HT-29 (cell line): ENCODE measurements at places on chromosomes 5 and 9. TPM values are rescaled to one million over a fixed set of nuclear protein-coding genes. Genes with fewer than 3 reads are reported as not detected.

- peak; percentile 1 for DNase-seq
Observed at GRCh38 chr5:108266242-108266641, 115.7 kb downstream of the FBXL17 start.

DNA sequence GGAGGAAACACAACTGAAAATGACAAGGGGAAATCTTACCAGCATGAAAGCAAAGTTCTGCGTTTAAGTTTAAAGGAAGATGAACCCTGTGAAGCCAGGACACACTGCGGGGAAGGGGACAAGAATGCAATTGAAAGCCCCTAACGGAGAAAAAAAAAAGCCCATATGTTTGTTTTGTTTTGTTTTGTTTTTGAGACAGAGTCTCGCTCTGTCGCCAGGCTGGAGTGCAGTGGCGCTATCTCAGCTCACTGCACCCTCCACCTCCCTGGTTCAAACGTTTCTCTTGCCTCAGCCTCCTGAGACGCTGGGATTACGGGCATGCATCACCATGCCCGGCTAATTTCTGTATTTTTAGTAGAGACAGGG, 2.9 kb downstream of the STK10 start:
- DNase-seq, result no peak

DNA sequence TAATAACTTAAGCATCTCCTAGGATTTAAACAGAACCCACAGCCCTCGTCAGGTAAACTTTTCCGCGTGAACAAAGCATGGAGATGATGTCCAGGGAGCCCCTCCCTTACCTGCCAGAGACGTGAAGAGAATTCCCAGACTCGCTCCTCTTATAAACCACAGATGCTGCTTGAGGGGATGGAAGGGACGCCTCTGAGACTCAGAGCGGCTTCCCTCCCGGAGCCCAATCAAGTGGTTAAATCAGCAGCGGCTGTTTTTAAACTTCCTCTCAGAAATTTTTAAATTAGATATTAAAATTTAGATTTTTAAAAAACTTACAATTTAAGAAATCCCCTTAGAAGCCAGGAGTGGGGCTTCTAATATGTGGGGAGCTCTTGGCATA, 71.8 kb downstream of the RAPGEF1 start:
- no peak for DNase-seq

The VCAN gene
- not detected in 2 replicates for total RNA-seq

The ASTN2 gene
- 2.6 and 4.0 TPM in 2 replicates for total RNA-seq

- DNase-seq, result no peak
Observed at GRCh38 chr9:111524731-111525055, 286 bp upstream of the ZNF483 start.

The SVEP1 gene
- not detected in 2 replicates for total RNA-seq

GRCh38 chr5:152124409-152125041, 199.9 kb upstream of the GLRA1 start:
- DNase-seq, result no peak

GRCh38 chr9:13428766-13429165, 149.3 kb upstream of the MPDZ start:
- no peak for DNase-seq

DNA sequence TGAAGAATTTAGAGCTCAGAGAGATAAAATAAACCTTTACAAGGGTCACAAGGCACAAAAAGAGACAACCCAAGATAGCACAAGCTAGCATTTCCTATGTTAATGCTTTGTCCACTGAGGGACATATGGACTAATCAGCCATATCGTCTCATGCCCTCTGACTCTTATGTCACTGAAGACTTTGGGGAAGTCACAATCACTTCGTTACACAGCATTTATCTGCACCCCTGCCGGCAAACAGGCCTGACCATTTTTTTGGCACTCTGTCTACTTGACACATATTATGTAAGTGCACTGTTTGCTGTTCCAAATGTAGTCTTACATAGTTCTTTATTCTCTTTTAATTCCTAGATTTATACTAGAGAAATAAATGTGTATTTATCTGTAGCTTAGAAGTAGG, 13.9 kb upstream of the BNC2 start:
- no peak for DNase-seq

- DNase-seq, result no peak
Observed at GRCh38 chr9:84781931-84782866, 112.7 kb downstream of the NTRK2 start.
